ENCODE measurements at places on chromosomes 3 and 15.
A peak's percentile ranks its signal among the peaks of the same experiment; 100 is the strongest.

DNA sequence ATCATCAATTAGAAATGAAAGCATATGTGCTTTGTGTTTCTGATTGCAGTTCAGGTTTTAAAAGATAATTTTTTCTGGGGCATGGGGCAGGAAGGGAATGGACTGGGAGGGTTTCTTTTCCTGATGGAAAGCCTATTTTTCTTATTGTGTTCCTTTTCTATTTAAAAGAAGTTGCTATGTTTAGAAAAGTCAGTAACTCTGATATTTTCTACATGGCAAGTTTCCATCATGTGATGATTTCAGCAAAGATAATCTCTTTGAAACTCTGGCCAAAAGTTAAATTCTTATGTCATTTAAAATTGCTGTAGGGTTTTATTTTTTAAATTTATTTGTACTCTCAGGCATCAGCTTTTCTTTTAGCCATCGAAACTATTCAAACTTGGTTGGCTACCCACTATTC lies 601.2 kb downstream of the FOXP1 start:
- no peak for DNase-seq

DNA sequence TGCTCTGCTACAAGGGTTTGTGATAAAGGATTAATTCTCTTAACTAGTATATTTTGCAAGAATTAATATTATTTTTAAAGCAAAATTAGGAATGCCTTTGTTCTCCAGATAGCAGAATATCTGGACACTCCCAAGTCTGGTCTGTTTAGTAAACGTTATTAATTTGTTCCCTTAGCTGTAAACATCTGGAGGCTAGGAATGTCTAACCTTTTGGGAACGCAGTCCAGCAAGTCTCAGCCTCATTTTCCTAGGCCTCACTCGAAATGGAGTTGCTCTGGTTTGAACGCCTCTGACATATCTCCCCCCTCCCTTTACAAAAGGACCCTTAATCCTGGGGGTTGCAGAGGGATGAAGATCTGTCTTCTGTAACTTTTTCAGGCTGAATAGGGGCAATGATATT lies 59.3 kb upstream of the WNT7A start:
- no peak for DNase-seq

GRCh38 chr3:131283862-131284261 lies 97.7 kb upstream of the NUDT16 start:
- DNase-seq: no peak

DNA sequence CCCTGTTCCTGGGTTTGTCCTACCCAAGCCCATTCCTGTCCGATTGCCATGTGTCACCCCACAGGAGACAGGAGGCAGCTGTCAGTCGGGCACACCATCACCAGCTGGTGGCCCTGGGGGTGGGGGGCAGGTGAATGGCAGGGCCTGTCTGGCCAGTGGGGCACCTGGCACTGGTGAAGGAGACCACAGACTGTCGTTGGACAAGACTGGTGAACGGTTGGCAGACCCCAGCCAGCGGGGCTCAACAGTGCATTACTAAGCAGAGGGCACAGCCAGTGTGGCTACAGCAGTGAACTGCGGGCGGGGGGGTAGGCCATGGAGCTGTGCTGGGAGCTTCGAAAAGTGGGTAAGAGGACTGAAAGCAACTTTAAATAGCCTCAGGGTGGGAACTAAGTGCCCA lies 2.1 kb downstream of the SEMA7A start:
- DNase-seq: no peak

DNA sequence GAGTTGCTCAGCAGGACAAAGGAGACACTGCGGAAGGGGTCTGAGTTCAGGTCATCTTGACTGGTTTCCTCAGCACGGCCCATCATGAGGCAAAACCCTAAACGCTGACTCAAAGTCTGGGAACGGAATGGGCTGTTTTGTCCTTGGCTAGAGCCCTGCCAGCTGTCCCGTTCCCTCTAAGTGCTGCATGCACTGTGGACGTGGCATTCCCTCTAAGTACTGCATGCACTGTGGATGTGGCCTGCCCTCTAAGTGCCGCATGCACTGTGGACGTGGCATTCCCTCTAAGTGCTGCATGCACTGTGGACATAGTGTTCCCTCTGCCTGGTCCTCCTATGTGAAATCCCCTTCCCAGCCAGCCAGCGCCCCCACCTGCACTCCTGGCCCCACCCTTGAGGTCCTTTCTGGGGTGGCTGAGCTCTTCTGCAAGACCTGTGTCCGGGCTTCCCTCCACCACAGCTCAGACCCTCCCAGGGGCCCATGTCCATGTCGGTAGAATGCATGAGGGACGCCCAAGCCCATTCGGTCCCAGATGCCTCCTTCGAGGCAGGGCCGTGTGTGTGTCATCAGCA lies 36.7 kb downstream of the TM2D3 start:
- DNase-seq: no peak

GRCh38 chr3:123869165-123869564 lies 15.0 kb downstream of the MYLK start:
- DNase-seq: no peak

GRCh38 chr3:160049565-160049964 lies 60.9 kb downstream of the IL12A start:
- no peak for DNase-seq

DNA sequence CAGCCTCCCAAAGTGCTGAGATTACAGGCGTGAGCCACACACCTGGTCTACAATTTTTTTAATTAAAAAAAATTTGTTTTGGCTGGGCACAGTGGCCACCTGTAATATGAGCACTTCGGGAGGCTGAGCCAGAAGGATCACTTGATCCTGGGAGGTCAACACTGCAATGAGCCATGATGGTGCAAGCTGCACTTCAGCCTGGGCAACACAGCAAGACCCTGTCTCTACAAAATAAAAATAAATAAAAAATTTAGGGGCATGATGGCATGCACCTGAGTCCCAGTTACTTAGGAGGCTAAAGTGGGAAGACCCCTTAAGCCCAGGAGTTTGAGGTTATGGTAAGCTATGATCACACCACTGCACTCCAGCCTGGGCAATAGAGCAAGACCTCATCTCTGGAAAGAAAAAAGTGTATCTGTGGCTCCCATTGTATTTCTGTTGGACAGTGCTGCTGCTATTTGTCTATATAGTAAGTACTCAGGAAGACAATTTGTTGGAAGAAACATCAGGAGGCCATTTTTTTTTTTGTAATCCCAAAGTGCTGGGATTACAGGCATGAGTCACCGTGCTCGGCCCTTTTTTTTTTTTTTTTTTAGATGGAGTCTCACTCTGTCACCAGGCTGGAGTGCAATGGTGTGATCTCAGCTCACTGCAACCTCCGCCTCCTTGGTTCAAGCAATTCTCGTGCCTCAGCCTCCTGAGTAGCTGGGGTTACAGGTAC lies 27.5 kb upstream of the SH3BP5 start:
- DNase-seq: no peak

- DNase-seq: peak; percentile 2
Measured at GRCh38 chr3:192917028-192917403, 640 bp downstream of the MB21D2 start.

DNA sequence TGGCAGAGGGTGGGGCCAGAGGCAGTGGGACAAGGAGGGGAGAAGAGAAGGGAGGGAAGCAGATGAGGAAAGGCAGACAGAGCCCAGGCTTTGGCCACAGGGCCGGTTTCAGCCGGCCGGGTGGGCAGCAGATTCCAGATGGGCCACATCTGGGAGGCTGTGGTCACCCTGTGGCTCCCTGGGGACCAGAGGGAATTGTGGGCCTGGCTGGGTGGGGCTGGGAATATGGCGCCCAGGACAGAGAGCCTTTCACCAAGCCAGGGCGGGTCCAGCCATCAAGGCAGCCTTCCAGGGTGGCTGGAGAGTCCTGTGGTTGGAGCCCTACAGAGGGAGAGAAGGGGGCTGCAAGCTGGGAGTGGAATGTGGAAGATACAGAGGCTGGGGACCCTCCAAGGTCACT lies 18.9 kb downstream of the PTH1R start:
- DNase-seq: no peak

DNA sequence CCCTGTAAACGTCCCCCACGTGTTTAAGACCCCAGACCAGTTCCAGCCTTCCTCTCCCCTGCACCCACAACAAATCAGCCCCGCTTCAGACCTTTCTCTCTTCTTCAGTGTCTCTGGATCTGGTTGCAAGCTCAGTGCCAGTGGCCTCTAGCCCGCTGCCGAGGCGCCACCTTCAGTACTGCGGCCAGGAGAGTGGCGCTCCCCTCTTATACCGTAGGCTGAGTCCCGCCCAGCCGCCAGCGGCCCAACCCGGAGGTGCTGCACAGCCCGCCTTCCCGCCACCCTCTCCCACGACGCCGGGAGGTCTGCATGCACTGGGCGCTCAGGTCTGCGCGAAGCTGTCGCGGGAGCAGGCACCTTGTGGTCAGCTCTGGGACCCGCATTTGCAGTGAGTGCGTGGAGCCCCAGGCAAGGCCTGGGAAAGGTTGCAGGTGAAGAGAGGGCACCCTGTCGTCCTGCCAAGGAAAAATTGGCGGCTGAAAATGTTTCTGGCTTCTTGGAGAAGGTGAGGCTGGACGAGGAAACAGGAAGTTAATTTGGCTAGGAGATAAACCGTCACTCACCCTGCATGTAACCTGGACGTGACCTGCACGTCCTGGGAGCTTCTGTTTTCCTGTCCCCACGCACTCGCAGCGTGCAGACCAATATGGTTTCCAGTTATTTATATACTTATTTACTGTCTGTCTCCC lies at the start of gene C2CD4B:
Gene C2CD4B, minus strand, starts transcription at position 182 of the 689 bp plus-strand sequence. CDS start 301 bp downstream, outside the sequence.
- no peak for DNase-seq

DNA sequence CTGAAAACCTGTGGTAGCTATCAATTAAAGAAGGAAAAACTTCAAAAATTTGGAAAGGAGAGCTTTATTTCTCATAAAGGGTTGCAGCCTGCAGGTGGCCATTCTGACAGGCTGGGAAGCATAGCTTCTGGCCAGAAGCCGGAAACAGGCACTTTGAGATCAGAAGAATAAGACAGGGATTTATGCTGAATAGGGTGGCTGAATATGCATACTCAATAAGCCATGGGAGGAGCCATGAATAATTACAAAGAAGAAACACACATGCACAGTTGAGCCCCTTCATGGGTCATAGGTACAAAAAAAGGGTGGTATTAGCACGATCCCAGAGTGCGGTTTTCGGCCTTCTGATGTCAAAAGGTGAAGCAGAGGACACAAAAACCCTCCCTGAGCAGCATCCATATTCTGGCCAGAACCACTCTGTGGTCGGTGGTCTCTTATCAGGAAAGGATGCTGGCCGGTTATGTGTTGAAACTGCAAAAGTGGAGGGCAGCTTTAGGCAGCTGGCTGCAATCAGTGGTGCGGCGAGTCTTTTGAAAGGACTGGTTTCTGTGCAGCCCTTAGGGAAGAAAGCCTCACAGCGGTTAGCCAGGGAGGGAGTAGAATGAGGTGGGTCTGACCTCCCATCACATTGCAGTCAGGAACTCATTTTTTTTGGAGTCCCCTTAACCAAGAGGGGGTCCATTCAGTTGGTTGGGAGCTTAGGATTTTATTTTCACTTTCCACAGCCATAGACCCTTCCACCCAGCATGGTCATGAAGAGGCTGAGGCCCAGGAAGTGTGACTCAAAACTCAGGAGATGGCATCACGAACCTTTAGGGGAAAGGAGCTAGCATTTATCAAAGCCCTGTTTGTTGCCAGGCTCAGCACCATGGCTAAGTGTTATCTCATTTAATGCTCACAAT lies 34.7 kb upstream of the CCDC174 start:
- no peak for DNase-seq

GRCh38 chr3:194833114-194833910 lies 147.6 kb downstream of the FAM43A start:
- DNase-seq: no peak

DNA sequence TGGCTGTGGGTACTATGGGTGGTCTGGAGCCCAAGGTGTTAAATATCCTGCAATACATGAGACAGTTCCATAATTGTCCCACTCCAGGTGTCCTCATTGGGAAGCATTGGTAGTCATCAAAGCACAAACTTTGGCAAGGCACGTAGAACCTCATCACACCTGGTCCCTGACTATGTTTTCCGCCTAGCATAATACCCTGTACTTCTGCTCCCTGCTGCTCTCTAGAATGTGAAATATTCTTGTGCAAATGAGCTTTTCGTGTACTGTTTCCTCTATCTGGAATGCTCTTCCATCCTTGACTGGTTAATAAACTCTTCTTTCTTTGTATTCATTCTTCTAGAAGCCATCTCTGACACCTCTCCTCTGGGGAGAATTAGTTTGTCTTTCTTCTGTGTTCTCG lies 103.2 kb downstream of the EBLN2 start:
- DNase-seq: no peak

- no peak for DNase-seq
Measured at GRCh38 chr3:183285318-183285717, 32.3 kb downstream of the B3GNT5 start.

DNA sequence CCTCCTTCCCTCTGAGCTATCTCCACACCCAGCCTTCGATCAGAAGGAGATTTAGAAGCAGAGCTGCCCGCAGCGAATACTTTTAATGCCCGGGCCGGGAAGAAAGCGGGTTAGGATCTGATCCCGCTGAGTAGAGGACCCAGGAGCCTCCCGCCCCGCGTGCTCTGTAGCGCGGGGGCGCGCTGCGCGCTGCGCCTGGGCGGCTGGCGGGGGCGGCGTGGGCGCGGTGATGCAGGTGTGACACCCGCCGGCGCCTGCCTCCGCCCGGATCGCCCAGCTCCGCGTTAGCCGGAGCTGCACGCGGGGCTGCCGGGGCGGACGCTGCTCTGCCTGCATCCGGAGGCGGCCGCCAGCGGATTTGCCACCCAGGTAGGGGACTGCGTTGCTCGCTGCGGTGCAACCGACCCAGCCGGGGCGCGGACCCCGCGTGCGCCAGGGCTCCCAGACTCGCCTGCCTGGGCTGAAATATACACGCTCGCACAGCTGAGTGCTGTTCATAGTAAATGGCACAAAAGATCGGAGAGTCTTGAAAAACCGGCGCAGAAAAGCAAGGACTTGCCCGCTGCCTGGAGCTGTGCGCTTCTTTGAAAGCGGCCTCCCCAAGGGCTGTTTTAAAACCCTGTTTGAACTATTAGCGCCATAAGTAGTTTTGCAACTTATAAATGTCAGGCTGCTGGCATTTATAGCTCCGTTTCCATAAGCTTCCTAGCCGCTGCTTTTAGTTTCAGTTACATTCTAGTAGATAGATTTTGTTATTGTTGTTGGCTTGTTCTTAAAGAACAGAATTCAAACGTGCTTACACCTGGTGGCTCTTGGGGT lies at the start of gene SV2B:
Gene SV2B, plus strand, starts transcription at position 263 of the 819 bp plus-strand sequence. CDS start 126,007 bp downstream, outside the sequence.
- peak; percentile 9 for DNase-seq

GRCh38 chr3:191958980-191959671 lies 498.2 kb downstream of the PYDC2 start:
- DNase-seq: no peak

- no peak for DNase-seq
Measured at GRCh38 chr15:57541805-57542504, 49.7 kb upstream of the MYZAP start.

DNA sequence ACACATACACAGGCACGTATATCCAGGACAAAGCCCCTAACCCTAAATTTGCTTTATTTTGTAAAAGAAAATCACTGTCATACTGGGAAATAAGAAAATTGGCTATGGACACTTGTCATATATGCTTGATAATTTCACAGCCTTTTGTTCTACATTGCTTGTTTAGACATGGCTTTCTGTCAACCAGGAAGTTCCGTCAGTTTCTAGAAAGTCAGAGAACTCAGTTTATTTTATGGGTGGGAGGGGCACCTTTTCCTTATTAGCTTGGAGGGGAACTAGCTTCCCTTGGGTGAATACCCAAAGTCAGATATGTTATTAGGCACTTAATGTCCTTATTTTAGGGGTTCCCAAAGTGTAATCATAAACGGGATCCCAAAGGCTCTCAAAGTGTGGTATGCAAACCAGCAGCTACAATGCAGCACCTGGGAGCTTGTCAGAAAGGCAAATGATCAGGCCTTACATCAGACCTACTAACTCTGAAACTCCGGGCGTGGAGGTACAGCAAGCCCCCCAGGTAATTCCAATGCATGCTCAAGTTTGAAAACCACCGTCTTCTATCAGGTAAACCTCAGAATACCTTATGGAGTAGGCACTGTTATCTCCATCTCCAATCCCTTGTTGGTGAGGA lies 50.1 kb downstream of the CADPS start:
- no peak for DNase-seq

- no peak for DNase-seq
Measured at GRCh38 chr15:91522605-91523332, 330.7 kb upstream of the SLCO3A1 start.
